ENCODE measurements at places on chromosomes 2 and 18. TPM values are rescaled to one million over a fixed set of nuclear protein-coding genes. Genes with fewer than 3 reads are reported as not detected.

GRCh38 chr2:173427887-173428668 lies 73.4 kb downstream of the CDCA7 start:
- DNase-seq = no peak

LGALSL gene
- total RNA-seq = 19.9 TPM

DNA sequence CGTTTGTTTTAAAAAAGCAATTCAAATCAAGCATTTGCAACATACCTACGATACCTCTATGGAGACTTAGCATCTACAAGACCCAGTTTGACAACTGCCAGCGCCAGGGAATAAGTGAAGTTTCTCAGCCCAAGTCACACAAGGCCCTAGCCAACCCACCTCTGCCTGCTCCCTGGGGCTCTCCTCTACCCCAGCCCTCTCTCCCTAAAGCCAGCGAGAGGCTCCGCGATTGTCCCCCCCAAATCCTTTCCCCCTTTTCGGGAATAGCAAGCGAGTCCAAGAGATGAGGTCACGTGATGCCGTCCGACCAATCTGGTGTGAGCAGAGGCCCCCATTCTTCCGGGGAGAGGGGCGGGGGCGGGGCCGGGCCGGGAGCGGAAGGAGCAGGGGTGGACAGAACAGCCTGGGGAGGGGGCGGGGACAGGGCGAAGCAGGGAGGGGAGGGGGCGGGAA lies 102.2 kb upstream of the RAB6C start:
- DNase-seq = peak; percentile 94

KCNIP3 gene
- 24.3 TPM for total RNA-seq
